ENCODE measurements at places on chromosomes 7 and 10.

GRCh38 chr7:16028103-16028502, 341.6 kb upstream of the MEOX2 start:
- no peak for DNase-seq

DNA sequence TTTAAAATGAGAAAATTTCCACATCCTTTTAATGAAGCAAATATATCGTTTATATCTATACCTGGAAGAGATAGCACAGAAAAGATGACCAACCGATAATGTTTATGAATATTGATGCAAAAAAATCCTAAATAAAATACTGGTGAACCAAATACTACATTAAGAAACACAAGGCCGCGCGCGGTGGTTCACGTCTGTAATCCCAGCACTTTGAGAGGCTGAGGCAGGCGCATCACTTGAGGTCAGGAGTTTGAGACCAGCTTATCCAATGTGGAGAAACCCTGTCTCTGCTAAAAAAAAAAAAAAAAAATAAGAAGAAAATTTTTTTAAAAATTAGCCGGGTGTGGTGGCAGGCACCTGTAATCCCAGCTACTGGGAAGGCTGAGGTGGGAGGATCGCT, 25.8 kb downstream of the SHH start:
- no peak for DNase-seq

DNA sequence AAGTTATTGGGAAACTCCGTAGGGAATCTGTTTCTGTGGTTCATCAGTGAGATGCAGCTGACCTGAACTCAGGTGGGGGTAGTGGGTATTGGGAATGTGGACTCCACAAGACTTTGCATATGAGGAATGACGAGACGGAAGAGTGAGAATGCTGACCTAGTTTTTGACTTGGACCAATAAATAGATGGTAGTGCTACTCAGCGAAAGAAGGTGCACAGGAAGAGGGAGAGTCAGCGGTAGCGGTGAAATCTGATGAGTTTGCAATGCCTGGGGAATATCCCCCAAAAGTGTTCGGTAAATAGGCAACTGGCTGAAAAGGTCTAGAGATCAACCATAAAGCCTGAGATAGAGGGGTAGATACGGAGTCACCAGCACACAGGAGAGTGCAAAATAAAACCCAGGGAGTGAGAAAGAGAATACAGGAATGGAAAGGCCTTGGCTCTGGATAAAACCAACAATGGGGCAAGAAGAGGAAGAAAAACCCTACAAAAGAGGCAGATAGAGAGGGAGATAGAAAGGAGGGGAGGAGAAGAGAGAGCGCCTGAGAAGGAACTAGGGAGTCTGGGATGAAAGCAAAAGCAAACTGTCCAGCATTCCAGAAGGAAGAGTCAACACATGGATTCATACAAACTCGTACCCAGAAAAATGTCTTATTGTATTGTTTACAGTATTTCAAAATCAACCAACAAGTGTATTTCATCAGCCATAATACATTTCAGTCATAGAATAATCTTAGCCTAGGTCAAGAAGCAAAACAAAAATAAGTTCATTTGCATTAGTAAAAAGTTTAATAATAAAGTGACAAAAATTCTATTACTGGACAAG, 5.4 kb downstream of the ARHGAP21 start:
- no peak for DNase-seq

DNA sequence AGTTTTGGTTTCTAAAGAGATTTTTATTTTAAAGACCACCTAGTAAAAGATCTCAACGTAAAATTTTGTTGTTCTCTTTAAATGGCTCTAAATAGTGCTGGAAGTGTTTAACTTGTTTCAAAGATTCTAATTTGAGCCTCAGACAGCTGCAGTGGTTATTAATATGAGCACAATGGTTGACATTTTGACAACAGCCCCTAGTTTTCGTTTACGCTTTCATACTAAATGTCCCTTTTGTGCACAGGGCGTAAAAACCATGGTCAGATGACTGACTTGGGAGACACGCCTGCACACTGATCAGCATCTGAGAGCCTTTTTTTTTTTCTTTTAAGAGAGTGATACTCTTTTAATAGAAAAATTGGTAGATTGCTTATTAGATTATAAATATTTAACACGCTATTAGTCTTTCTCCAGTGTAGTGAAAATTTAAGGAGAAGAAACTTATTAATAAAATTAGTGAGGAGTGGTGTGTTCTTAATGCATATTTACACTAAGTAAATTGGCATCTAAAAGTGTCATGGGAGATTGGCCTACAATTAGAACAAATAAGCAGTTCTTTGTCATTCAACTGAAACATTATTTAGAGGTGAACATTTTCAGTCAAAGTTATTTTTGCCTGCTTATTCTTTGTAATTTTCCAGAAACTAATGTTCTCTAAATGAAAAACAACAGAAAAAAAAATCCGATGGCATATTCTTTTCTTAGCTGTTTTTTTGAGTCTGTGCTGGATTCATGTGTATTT, 182.8 kb upstream of the PHYHIPL start:
- DNase-seq: no peak

GRCh38 chr10:88346144-88346977, 236.8 kb downstream of the RNLS start:
- no peak for DNase-seq

GRCh38 chr7:131020759-131021261, 286.8 kb upstream of the KLF14 start:
- no peak for DNase-seq

DNA sequence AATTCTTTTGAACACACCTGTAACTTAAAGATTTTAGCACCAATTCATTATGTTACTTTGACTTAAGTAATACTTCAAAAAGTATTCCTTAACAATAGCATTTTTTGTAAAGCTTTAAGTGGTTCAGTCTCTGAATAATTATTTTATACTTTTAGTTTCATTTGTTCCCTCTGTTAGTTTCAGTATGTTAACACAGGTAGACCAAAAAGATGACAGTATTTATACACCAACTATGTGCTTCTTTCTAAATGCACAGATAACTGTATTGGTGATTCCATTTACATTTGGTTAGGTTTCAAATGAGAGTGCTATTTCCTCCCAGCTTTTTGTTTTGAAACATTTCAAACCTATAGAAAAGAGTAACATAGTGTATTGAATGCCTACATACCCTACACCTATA, 14.0 kb downstream of the RALA start:
- DNase-seq: no peak

DNA sequence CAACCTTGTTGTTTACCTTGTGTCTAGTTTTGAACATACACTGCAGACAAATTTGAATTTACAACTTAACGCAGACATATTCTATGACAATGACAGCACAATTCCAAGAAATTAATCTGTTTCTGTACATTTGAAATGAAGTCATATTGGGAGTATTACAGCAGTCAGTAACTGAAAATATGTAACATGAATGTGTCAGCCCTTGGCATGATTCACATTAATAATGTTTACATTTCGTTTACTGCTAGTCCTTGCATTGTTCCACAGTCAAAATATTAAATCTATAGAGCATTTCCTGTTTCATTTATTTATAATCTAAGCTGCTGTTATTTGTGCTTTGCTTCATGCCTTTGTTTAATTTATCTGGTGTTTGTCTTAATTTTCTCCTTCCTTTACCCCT, 80.4 kb downstream of the NOC3L start:
- DNase-seq: no peak

DNA sequence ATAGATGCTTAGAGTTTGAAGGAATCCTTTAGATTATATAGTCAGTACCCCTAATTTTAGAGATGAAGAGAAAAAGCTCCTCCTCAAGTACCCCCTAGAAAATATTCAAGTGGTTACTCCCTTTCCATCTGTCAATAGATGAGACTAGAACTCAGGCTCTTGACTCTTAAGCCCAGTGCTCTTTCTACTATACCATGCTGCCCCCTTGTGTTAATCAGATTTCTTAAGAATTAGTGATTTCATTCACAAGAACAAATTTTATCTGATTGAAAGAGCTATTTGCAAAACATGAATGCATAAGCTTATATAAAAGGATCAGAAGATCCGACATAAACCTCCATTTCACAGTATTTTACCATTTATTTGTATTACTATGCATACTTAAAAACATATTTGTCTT, 179.3 kb downstream of the TFEC start:
- DNase-seq: no peak

- DNase-seq: no peak
Measured at GRCh38 chr7:42235741-42236161, 1.3 kb downstream of the GLI3 start.

DNA sequence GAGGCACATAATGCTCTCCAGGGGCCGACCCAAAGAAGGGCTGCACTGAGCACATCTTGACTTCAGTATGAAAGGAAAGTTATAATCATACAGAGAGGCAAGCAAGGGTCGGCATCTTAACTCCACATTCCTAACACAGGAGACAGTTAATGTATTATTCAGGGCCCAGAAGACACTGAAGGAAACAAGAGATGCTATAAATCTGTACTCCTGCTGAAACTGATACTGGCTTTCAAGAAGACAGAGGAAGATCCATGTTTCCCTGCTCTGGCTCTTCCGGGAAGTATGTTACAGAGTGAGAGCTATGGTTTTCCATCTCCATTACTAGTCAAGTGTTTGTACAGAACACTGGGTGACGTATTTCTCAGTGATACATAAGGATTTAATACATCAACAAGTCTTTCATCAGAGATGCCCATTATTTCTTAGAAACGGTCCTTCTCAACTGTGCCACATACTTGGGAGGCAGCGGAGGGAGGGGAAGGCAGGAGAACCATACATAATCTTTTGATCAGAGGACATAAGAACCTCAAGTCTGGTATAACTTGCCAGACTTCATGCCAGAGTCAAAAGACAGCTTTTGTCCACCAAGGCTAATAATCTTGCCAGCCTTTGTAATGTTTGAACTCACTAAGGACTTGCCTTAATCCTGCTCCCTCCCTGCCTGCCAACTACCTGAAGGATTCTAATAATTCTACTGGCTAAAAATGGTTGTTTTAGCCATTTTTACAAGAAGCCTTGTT, 58.1 kb downstream of the ENO4 start:
- DNase-seq: no peak

- peak; percentile 11 for DNase-seq
Measured at GRCh38 chr10:80599424-80599847, 61.7 kb downstream of the SH2D4B start.

DNA sequence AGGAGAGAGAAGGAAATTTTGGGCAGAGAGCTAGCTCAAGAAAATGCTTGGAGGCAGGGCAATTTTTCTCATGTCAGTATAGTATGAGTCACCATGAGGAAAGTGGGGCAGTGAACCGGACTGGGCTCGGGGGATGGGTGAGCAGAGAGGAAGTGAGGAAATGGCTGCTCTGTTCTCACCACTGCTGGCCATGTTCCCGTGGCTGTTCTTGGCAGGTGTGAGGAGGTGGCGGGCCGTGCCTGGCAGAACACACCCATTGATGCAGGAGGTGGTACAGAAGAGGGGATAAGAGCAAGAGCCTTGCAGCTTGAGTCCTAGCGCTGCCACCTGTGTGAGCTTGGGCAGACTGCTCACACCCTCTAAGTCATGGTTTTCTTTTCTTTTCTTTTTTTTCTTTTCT, 304.4 kb upstream of the LYZL1 start:
- no peak for DNase-seq

DNA sequence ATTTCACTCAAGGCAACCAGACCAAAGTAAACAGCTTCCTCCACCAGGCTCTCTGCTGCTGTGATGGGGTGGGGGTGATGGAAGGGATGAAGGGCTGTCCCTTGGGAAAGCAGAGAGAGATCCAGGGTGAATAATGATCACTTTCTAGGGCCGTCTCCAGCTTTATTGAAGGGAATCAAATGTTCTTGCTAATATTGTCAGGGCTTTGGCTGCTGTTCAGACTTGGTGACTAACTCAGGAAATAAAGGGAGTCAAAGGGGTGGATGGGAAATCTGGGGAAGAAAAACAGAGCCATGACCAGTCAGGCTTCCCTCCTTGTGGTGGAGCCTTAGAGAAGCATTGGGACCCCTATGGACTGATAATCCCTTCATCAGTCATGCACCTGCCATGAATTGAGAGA, 196.2 kb upstream of the AGK start:
- DNase-seq: no peak

DNA sequence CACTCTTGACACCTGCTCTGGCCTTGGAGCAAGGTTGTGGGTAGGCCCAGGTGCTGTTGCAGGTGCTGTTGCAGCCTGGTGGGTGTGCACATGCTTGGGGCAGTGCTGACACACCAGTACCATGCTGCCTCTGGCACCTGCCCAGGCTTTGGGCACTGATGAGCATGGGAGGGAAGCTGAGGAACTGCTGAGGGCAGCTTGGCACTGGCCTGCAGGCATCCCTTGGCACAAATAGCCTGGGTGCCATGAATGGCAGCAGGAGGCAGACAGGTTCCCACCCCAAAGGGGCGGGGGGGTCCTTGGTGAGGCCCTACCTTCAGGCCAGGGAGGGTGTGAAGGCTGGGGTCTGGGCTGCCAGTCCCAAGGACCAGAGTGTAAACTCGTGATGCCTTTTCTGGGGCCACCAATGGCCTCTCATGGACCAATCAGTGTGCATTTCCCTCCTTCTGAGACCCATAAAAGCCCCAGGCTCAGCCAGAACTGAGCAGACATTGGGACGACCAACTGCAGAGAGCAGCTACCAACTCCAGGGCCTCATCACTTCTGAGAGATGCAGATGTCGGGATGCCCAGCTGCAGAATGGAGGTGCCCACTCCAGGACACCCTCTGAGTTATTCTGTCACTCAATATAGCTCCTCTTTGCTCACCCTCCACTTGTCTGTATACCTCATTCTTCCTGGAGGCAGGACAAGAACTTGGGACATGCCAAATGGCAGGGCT, 547.4 kb downstream of the ZWINT start:
- DNase-seq: no peak

DNA sequence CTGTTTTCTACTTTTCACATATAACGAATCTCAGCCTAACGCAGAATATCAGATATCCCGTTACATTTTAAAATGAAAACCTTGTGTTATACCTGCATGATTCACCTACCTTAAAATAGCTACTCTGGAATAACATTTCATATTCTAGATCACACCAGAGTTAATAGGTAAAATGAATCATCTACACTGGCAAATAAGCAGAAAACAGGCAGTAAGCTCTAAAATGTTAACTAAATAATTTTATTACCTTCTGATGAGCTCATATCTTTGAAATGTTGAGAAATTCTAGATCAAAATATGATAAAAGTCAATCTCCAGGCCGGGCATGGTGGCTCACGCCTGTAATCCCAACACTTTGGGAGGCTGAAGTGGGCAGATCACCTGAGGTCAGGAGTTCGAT, 71.3 kb downstream of the CPEB3 start:
- DNase-seq: no peak

DNA sequence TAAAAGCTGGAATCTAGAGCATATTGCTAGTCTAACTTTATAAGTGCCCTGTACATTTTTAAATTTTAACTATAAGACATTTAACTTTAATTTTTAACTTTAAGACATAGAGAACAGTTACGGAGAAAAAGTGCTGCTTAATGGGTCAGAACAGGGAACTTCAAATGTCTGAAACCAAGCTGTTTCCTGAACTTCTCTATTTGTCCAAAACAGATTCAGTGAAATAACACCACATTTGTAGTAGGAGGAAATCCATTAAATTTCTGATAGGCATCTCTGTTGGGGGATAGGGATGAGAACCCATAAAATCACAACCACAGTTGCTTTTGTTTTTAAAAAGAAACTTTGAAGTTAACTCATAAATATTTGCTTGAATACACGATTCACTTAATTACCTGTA, 170.8 kb upstream of the ANK3 start:
- DNase-seq: no peak

GRCh38 chr10:93488956-93489528, 6.9 kb upstream of the MYOF start:
- DNase-seq: no peak

GRCh38 chr10:29636178-29636577, 1.4 kb upstream of the SVIL start:
- DNase-seq: no peak

- no peak for DNase-seq
Measured at GRCh38 chr10:114405011-114405350, 679 bp upstream of the AFAP1L2 start.
